GOT3 (cell line): ENCODE measurements at places on chromosomes 12 and 14.

DNA sequence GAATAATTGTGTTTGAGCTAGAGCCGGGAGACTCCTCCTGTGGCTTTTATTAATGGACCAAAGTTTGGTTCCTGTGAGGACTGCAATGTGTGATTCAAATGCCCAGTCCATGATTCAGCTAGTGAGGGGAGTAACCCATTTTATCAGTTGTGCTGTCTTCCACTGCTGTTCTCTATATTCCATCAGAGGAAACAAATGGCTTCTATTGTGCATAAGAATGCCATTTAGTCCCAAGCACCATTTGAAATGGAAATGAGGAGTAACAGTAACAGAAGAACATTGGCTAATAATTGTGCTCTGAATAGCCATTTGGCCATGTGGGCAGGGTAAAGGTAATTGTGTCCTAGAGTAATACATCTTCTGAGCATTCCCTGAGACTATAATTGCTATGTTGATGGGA, 642.7 kb downstream of the DIO2 start:
- no peak for DNase-seq

GRCh38 chr12:115382681-115383080, 698.7 kb upstream of the TBX3 start:
- no peak for DNase-seq

DNA sequence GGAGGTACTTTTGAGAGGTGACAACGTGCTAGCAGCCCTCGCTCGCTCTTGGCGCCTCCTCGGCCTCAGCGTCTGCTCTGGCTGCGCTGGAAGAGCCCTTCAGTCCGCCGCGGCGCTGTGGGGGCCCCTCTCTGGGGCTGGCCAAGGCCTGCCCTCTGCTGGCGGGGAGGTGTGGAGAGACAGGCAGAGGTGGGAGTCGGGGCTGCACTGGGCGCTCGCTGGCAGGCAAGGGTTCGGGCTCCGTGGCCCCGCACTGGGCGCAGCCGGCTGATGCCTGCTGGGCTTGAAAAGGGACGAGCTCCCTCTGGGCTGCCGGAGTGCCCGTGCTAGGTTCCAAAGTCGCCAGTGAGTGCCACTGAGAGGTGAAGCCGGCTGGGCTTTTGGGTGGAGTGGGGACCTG, 580.0 kb downstream of the DIO2 start:
- DNase-seq: no peak

- no peak for DNase-seq
Measured at GRCh38 chr12:84079626-84080025, 833.0 kb downstream of the SLC6A15 start.

- DNase-seq: no peak
Measured at GRCh38 chr12:48969833-48970701, 1.5 kb downstream of the WNT10B start.

- DNase-seq: no peak
Measured at GRCh38 chr14:70708717-70709570, 67.2 kb downstream of the TTC9 start.

DNA sequence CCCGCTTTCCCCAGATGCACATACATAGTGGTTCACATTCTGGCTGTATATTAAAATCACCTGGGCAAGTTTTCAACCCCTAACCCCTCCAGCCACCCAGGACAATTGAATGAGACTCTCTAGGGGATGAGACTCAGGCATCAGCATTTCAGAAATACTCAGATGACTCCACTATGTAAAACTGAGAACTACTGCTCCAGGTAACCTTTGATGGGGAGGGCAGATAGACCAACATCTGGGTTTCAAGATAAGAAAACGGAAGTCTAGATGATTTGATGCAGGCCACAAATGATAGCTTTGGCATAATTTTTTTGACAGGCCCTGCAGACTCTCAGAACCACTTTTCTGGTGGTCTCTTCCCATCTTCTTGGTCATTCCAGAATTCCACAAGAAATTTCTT, 341.1 kb downstream of the EMP1 start:
- DNase-seq: no peak

DNA sequence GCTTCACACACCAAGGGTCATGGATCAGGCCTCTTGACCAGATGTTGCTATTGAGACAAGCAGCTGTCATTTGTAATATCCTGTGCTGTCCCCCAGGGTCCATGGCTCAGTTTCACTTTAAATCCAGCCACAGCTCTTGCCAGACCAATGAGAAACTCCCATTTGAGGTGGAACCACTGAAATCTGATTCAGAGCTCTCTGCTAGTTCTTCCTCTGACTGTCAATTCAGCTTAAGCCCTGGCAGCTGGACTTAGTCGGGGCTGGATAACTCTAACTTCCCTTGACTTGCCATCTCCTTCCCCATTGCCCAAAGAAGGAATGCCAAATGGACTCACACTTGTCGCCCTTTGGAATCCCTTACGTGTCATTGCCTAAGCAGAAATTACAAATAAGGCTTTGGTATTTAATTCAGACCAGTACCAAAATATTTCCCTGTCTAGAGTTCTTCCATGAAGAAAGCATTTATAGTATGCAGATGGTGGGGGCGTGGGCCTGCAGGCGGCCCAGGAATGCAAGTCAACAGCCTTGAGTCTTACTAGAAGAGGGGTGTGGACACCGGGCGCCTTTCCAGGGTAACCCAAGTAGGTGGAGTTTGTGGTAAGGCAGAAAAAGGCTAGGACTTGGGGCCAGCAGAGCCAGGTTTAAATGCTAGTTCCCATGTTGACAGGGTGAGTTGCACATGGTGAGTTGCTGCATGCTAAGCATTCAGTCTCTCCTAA, 96.9 kb upstream of the TMPO start:
- no peak for DNase-seq

- DNase-seq: no peak
Measured at GRCh38 chr12:24411948-24412347, 462.5 kb upstream of the SOX5 start.

DNA sequence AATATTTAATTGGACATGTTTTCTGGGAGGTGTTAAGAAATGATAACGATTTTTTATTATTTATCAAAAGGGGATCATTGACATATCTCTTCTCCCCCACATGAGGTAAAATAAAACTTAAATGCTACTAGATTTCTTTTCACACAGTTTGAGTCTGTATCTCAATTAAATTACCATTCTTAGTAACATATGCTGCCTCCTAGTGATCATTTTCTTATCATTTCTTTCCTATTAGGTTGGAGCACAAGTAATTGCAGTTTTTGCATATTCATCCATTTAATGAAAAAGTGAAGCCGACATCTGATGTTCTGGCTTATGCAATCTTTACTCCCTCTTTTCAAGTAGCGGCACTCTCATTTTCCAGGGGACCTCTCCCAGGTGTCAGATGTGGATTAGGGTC, 24.9 kb downstream of the PUS7L start:
- no peak for DNase-seq

GRCh38 chr14:77488558-77488957, 10.1 kb downstream of the ISM2 start:
- no peak for DNase-seq

DNA sequence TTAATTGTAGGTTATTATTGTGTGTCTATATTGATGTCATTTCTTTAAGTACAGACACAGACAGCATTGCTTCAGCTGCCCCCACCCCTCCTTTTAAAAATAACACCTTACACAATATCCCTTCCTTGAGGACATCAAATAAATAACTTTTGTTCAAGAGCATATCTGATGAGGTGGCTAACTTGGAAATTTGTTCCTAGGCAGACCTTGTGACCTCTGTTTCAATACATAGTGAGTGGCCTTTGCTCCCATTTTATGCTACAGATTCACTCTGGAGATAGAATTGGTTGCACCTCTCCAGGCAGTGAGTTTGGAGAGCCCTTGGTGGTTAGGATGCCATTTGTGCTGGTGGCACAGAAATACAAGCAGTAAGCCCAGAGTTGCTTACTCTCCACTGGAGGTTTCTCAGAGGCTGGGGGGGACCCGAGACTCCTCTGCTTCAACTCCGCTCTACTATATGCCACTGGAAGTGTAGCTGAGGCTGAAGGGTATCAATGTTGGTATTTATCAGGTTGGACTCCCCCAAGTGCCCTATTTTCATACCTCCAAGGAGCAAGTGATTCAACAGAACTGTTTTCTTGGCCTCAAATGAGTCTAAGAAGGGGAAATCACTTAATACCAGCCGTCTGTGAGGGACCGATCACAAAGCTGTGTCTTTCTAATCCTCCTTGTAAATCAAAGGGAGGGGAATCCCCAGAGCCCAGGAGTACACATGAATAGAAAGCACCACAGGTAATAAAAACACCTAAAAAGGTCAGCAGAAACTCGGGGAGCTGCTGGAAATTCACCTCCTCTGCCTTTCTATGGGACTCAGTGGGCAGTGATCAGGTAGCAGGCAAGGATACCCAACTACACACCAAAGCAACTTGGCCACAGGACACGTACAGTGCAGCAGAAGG, 463.1 kb downstream of the RAD51B start:
- DNase-seq: no peak

- DNase-seq: no peak
Measured at GRCh38 chr14:89571491-89571890, 154.5 kb upstream of the FOXN3 start.

- DNase-seq: no peak
Measured at GRCh38 chr12:2242216-2242615, 189.4 kb downstream of the CACNA1C start.

GRCh38 chr12:10771132-10771733, 31.2 kb downstream of the TAS2R7 start:
- DNase-seq: no peak

GRCh38 chr12:12582193-12582881, 19.7 kb upstream of the DUSP16 start:
- no peak for DNase-seq

DNA sequence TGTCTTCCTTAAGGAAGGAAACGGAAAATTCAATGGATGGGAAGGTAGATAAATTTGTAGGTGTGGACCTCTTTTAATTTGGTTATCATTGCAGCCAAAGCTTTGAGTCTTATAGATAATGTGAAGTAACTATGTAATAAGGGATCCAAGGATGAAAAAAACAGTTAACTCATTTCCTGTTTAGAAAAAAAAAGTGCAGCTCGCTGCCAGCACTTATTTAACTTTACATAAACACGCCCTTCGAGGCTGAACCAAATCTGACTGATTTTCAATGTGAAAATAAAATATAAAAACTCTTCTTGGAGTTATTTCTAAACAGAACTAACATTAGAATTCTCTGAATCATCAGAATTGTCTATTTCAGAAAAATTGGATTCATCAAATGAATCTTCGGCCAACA, 7.0 kb downstream of the NUBPL start:
- no peak for DNase-seq

DNA sequence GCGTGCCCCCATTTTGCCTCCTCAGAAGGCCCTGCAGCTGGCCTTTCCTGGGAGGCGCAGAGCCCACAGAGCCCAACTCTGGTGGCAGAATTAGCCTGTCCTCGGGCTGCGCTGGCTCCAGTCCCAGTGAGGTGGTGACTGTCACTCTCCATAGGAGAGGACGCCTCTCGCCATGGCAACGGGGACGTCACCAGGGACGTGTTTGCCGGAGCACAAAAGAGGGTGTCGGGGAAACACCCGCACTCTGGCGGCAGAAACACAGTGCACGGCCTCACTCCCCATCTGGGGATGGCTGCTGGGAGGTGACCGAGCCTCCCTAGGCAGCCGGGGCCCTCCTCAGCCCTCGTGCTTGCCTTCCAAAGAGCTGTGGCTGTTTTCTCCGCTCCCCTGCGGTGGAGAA, 50.2 kb upstream of the NCOR2 start:
- DNase-seq: no peak

- no peak for DNase-seq
Measured at GRCh38 chr12:11882301-11883019, 188.3 kb upstream of the BCL2L14 start.

GRCh38 chr12:62995097-62995496, 60.1 kb upstream of the PPM1H start:
- no peak for DNase-seq

DNA sequence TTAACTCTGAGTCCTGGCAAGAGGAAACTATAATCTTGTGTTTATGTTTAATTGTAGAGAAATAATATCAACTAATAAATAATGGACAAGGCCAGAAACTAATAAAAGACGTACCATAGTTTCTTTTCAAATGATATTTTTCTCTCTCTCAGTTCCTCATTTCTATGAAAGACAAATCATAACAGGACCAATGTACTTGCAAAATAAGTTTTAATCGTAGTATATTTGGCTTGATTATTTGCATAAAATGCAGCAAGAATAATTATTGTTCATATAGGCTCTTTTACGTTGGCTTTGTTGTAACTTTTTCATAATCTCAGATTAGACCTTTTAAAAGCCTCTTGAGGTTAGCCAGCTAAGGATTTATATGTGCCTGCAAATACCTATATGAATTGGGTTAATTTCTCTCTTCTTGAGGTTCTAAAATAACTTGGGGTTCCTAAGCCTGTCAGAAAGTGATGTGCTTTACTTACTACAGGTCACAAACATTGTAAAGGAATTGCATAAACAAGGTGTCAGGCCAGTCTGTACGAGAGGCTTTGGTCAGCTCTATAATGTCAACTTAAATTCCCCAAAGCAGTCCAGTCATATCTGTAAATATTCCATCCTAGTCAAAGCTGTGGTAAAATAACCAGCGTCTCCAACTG, 152.8 kb upstream of the PTPRQ start:
- no peak for DNase-seq

- no peak for DNase-seq
Measured at GRCh38 chr12:4203772-4204376, 69.7 kb upstream of the CCND2 start.

- no peak for DNase-seq
Measured at GRCh38 chr12:18262514-18262913, 1.2 kb downstream of the PIK3C2G start.

GRCh38 chr14:36086629-36087395, 89.7 kb downstream of the PTCSC3 start:
- DNase-seq: no peak

DNA sequence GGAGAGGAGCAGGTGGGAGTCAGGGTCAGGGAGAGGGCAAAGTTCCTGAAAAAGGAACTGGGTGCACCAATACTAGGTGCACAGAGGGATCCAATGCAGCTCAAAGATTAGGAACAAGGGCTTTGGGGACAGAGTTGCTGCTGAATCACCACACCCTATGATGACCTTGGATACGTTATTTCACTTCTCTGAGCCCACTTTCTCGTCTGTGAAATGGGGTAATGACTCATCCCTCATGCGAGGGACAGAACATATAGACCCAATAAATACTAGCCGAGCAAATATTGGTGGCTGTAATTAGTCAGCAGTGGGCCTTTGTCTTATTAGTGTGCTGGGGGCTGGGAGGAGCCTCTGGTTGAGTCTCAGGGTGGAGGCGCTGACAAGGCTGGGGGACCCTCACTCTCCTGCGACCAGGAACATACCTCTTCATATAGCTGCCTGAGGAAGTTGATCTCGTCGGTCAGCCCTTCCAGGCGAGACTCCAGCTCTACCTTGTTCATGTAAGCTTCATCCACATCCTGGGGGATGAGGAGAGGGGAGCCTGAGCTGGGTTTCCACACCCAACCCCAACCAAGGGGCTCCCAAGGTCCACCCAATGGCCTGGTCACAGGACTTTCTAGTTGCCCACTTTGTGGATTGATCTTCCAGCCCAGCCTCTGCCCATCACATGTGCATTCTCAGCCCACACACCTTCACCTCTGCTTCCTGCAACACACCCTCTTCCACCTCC, 4.5 kb downstream of the KRT8 start:
- DNase-seq: no peak

GRCh38 chr14:70358631-70359030, 852 bp downstream of the COX16 start:
- DNase-seq: no peak
